ENCODE measurements at places on chromosomes 13 and 19. TPM values are rescaled to one million over a fixed set of nuclear protein-coding genes. Genes with fewer than 3 reads are reported as not detected.

Gene ZFP82
- total RNA-seq, result 3.7 TPM

Gene PGLYRP2
- total RNA-seq, result not detected

Gene ZNF846
- total RNA-seq, result 4.9 TPM

Gene ZNF439
- 4.8 TPM for total RNA-seq

Gene MCF2L
- total RNA-seq, result 7.1 TPM

Gene KIR3DL2
- 0.27 TPM for total RNA-seq

Gene ZNF154
- total RNA-seq, result 0.48 TPM
